GM13976 (cell line): ENCODE measurements at places on chromosomes 2 and 18.

GRCh38 chr2:68926796-68927195 is 25.9 kb downstream of the GKN2 start:
- no peak for DNase-seq

DNA sequence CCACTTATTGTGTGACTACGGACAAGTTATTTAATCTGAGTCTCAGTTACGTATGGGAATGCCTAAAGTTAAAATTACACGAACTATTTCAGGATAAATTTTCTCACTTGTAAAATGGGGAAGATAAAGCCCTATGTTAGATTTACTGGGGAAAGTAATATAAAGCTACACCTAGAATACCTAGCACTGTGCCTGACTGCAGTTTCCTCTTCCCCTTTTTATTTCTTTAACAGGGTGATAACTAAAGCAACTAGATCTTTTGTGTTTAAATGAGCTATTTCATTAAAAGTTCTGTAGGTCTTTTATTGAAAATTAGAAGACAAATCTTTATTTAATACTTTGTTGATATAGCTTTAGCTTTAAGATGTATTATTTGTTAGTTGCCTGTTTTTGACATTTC is 5.0 kb downstream of the B3GNT2 start:
- DNase-seq = no peak

DNA sequence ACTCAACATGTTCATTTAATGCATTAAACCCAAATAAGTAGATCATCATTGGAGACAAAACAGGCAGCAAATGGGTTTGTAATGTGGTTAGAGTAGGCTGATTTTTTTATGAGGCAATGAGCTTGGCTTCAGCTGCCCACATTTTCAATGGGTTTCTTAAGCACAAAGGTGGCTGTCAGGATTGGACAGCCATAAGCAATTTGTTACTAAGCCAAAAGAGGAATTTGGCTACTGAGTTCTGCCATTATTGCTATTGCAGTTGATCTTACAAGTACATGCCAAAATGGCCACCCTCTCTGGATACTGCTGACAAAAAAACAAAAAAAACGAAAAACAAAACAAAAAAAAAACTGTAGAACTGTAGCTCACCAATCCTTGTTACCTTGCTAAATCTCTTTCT is 1348.0 kb upstream of the PIK3C3 start:
- DNase-seq = no peak

DNA sequence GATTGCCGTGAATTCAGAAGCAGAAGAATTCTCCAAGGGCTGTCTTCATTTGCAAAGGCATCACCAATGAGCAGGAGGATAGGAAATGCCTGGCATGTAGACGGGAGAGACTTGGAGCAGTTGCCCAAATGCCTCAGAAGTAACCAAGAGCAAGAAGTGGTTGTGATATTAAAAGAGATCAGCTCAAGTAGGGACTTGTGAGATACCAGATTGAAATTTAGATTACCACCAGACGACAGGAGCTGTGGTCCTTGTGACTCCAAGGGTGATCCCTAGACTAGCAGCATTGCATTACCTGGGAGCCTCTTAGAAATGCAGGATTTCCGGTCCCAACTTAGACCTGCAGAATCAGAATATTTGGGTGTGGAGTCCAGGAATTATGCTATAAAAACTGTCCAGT is 228.6 kb upstream of the EPAS1 start:
- no peak for DNase-seq

- no peak for DNase-seq
Observed at GRCh38 chr2:207202645-207203044, 36.9 kb upstream of the KLF7 start.

- DNase-seq = no peak
Observed at GRCh38 chr18:25111377-25112288, 240.3 kb downstream of the ZNF521 start.

GRCh38 chr2:30414961-30415360 is 32.1 kb upstream of the LCLAT1 start:
- DNase-seq = no peak

- no peak for DNase-seq
Observed at GRCh38 chr2:157509744-157510143, 65.9 kb upstream of the CYTIP start.

- DNase-seq = no peak
Observed at GRCh38 chr18:12291161-12291560, 16.9 kb upstream of the TUBB6 start.

- DNase-seq = no peak
Observed at GRCh38 chr2:190443778-190444481, 35.8 kb downstream of the MFSD6 start.

GRCh38 chr2:10276481-10277292 is 26.0 kb upstream of the HPCAL1 start:
- no peak for DNase-seq

DNA sequence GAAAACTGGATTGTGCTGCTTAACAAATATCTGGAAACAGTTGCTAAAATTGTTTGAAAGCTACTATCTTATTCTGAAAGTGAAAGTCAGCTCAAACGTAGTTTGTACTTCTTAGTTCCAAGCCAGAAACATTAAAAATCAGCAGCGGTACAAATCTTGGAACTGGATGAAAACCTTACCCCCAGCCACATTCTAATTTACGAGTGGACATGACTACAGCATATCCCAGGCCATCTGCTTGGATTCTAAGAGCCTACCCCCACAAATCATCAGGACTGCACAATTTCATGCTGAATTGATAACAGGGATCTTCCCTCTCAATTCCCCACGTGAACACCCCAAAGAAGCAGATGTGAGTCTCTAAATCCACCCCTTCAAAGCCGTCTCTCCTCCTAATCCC is 158.7 kb upstream of the NCKAP5 start:
- DNase-seq = no peak

DNA sequence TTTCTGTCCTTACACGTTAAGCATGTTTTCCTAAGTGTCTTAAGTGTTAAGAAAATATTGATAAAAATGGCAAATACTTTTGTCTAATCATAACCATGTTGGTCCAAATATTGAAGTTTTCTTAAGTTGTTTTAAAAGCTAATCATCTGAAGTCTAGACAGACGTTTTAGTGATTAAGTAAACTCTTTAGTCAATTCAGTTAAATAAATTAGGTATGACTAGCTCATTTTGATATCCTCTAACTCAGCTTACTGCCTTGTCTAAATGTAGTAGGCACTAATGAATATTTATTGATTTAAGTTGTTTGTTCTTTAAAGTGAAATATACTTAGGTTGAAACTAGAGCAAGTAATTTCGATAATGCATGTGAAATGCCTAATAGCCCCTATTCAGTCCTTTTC is 471.8 kb upstream of the CHST9 start:
- DNase-seq = no peak

GRCh38 chr2:135144343-135144742 is 92.3 kb downstream of the RAB3GAP1 start:
- no peak for DNase-seq

- DNase-seq = no peak
Observed at GRCh38 chr2:240795454-240795853, 24.6 kb downstream of the KIF1A start.

DNA sequence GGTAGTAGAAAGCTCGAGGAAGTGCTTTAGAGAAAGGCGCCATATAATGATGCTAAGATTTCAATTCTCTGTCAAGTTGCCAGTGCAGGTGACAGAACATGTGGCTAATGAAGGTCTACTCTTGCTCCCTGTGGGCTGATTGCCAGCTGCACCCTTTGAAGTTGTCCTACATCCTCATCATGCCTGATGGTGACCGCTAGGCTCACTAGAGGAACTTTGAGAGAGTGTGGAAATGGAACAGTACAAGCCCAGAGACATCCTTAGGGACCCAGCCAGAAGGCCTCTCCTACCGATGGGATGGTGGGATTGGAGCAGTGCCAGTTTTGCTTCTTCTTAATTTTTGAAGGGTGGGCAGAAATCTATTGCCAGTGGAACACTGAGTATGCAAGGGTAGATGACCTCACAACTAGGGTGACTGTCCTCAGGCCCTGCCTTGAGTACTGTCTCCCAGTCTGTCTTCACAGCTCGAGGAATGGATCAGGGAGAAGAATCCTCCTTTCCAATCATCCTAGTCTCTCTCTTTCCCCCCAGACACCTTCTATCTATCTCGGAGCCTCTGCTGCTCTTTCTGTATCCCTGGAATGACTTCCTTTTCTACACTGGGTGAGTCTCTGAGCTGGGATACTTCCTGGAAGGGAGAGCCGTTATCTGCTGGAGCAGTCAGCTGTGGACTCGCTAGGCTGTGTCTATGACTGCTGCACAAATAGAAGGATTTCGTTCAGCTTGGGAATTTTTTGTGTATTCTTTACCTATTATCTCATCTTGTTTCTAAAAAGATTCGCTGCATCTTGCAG is 33.5 kb downstream of the LGALSL start:
- no peak for DNase-seq

- DNase-seq = no peak
Observed at GRCh38 chr18:48486754-48487153, 52.1 kb upstream of the CTIF start.

GRCh38 chr18:76972846-76973519 is 150.6 kb downstream of the ZNF236 start:
- no peak for DNase-seq

DNA sequence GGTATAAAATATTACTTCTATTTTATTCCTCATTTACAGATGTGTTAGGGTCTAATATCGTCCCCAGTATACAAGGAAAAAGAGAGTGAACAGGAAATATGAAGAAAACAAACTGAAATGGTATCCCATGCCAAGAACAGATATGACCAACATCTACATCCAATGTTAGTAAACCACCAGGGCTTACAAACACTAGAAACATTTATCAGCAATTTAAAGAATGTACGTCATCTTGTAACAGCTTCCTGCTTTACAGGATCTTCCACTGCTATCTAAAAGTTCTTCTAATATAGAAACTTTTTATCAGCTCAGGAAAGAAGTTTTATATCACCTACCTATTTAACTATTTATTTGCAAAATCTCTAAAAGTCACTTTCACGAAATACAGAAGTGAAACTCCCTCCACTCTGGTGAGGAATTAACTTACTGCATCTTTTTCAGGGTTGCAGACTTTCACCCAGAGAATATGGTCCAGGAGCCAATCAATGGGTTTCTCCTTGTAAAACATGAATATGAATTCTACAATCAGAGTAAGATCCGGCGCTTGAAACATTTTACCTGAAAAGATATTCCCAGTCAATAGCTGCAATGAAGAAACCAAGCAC is 35.2 kb downstream of the UNC50 start:
- no peak for DNase-seq

DNA sequence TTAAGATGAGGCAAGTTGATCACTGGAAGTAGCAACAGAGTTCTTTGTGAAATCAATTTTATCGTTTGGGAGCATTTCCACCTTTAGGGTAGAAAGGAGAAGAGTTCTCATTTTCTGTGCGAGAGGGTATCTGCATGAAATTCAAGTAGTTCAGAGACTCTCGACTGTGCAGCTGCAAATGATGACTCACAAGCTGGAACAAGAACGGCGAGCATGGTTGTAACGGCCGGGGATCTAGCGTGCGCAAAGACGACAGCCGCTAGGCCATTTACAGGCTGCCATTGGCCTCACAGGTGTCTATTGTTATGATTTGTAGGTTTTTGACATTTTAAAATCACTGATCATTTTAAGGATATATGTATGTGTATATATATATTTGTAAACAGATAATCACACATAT is 5.2 kb downstream of the KLHL29 start:
- DNase-seq = no peak

GRCh38 chr2:105730170-105730569 is 14.5 kb upstream of the NCK2 start:
- DNase-seq = no peak

DNA sequence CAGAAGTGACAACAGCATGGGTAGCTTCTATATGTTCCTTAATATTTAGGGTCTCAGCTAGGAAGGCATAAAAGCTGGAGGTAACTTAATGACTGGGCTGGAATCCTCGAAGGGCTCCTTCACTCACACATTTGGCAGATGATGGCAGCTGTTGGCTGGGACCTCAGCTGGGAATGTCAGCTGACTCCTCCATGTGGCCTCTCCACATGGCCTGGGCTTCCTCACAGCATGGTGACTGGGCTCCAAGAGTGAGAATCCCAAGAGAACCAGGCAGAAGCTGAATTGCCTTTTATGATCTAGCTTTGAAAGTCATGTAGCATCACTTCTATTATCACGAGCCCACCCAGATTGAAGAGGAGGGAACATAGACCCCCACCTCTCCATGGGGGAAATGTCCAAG is 54.9 kb downstream of the TET3 start:
- DNase-seq = no peak

DNA sequence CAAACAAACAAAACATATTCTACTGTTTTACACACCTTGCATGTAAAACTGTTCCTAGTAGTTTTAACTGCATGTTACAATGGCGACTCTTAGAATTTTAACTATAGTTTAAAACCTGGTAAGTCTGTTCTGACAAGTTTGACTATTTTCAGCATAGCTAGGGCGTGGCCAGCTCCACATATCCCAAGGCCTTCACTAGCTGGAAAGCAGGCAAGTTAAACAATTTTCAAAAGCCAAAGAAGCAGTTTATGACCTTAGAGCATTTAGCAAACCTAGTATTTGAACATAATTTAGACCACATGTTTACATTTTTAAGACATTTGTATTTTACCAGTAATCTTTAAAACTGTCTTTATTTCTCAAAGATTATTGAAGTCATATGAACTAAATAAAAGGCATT is 402.8 kb upstream of the SYT4 start:
- no peak for DNase-seq

- DNase-seq = no peak
Observed at GRCh38 chr2:223711596-223712326, 109.6 kb upstream of the SCG2 start.

DNA sequence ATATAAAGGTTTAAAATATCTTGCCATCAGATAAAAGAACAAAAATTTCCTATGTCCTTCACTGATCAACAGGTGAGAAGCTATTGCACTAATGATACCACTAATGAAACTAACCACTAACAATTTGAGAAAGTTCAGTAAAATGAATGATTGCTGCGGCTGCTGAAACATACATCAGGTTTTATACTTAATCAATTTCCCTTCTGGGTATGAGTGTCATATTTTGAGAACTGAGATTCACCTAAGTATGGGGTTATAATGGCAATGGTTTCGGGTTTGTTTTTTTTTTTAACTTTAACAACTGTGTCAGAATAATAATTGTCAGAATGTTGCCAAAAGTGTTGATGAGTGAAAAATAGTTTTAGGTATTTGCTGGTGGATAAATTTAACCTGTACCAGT is 151.3 kb upstream of the SLC39A10 start:
- DNase-seq = peak; percentile 20

GRCh38 chr2:226813148-226813701 is 13.6 kb upstream of the IRS1 start:
- DNase-seq = peak; percentile 22

DNA sequence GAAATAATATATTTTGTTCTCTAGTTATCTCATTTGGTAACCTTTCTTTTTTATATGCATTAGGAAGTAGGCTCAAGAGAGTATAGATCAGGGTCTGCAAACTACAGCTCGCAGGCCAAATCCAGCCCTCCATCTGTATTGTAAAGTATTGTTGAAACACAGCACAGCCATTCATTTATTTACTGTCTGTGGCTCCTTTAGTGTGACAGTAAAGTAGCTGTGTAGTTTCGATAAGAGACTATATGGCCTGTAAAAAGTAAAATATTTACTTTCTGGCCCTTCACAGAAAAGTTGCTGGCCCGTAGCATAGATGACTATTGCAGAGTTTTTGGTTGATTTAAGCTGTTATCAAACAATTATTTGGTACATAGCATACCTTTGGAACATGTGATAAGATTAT is 67.6 kb downstream of the MIB1 start:
- no peak for DNase-seq

GRCh38 chr2:135149251-135149650 is 97.2 kb downstream of the RAB3GAP1 start:
- DNase-seq = no peak

- DNase-seq = no peak
Observed at GRCh38 chr2:74458938-74459363, 713 bp downstream of the WBP1 start.
